ENCODE measurements at places on chromosomes 1 and 21. TPM values are rescaled to one million over a fixed set of nuclear protein-coding genes. Genes with fewer than 3 reads are reported as not detected.

Gene ALX3
- not detected for total RNA-seq

Gene CCDC190
- not detected for total RNA-seq

Gene EFHD2
- 110 TPM for total RNA-seq

Gene LCE1E
- total RNA-seq: not detected

Gene PTGS2
- 1.3 TPM for total RNA-seq

Gene CNIH3
- 1.2 TPM for total RNA-seq

Gene OR1C1
- not detected for total RNA-seq

Gene FNDC5
- total RNA-seq: not detected

Gene CACHD1
- total RNA-seq: 0.09 TPM

Gene KRTAP15-1
- not detected for total RNA-seq

Gene SGIP1
- not detected for total RNA-seq

Gene TSPEAR
- not detected for total RNA-seq

Gene FLG2
- total RNA-seq: not detected

Gene C1orf226
- total RNA-seq: not detected

Gene NFASC
- total RNA-seq: 0.07 TPM

Gene NHLH2
- not detected for total RNA-seq
